Activated T-cell treated with anti-CD3 and anti-CD28 coated beads for 24 hours (primary cell): ENCODE measurements at places on chromosomes 5 and 9.

GRCh38 chr5:77103457-77103856, 16.4 kb upstream of the ZBED3 start:
- DNase-seq, result no peak

- no peak for DNase-seq
Measured at GRCh38 chr5:35233601-35234000, 3.3 kb upstream of the PRLR start.

GRCh38 chr5:127011153-127011552, 19.2 kb downstream of the MARCHF3 start:
- no peak for DNase-seq

DNA sequence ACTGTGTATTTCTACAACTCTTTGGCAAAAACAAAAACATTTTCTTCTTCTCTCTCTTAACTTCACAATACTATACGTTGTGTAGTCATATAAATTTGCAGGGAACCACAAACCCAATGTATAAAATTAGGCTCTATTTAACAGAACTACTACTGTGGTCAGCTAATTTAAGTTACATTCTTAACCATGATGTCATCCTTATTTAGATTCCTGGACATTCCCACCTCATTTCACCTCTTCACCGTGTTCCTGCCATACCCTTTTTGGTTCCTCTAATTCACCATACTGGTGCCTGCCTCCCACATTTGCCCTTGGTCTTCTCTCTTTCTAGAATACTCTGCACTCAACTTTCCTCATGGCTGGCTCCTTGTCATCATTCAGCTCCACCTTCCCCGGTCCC, 75.7 kb upstream of the SH3GL2 start:
- no peak for DNase-seq

DNA sequence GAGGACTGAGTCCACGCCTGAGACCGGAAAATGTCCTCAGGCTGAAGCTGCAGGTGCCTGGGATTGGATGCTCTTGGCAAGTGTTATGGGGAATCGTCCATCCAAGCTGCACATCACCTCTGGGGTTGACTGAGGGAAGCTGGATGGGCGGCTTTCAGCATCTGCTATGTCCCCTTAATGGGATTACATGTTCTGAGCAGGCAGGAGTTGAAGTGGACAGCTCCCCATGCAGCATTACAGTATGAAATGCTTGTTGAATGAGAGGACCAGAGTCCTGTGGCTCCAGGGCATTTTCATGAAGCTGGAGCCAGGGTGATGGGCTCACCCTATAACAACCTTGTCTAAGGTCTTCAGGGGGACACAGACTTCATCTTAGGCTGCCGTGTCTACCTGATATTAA, 270.9 kb downstream of the HSPA4 start:
- DNase-seq, result no peak

DNA sequence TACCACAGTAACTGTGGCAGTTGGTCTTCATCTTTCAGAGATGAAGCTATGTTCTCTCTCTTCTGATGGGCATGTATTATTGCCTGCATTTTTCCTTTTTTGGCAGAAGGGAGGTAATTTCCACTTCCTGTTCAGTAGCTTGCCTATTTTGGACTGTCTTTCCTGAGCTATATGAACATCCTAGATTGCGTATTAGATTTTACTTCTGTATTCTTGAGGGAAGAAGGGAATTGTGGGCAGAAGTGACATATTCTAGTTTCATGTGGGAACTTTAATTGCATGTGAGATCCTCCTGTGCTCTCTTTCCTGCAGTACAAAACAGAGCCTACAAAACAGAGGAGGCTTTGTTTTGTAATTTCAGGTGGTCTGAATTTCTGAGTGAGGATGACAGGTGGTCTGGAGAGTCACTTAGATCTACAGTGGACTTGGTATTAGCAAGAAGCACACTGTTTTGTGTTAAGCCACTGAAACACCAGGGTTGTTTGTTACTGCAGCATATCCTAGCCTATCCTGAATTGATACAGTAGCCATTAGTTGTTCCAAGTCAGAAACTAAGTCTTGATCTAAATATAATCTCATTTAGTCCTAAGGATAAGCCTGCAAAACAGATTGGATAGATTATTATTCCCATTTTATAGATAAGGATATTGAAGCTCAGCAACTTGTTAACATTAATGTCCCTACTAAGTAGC, 68.1 kb downstream of the AOPEP start:
- no peak for DNase-seq

GRCh38 chr9:91182429-91183225, 179.1 kb downstream of the AUH start:
- no peak for DNase-seq

DNA sequence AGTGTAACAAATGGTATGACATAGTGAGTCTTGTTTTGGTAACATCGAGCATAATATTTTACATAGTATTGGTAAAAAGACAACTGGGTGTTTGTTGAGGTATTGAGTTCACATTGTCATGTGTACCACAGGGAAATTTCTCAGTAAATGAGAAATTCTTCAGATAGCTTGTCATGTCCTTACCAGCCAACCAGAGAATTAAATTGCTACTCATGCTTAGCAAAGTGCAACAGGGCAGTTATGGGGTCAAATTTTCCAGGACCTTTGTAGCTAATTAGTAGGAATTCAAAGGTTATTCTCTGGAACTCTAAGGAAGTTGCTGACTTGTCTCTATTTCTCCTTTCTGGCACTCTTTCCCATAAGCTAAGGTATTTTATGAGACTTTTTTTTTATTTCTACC, 595.7 kb downstream of the EFNA5 start:
- no peak for DNase-seq

- DNase-seq, result no peak
Measured at GRCh38 chr9:133375116-133375723, 640 bp downstream of the SURF4 start.

GRCh38 chr9:69546265-69546664, 125.9 kb downstream of the APBA1 start:
- no peak for DNase-seq

DNA sequence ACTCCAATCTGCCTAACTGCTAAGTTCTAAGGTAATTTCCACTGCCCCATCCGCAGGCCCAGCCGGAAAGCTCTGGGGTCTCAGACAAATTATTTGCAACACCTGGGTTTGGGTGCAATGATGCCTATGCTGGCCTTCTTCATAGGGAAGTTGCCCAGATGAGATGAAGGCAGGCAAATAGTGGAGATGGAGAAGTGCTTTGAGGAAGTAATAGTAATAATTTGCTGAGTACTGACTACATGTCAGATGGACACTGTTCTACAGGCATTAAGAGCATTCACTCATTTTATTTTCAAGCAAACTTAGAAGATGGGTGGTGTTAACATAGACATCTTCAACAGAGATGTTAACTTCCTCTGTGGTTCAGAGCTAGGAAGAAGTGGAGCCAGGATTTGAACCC, 3.8 kb downstream of the PCDH12 start:
- no peak for DNase-seq

DNA sequence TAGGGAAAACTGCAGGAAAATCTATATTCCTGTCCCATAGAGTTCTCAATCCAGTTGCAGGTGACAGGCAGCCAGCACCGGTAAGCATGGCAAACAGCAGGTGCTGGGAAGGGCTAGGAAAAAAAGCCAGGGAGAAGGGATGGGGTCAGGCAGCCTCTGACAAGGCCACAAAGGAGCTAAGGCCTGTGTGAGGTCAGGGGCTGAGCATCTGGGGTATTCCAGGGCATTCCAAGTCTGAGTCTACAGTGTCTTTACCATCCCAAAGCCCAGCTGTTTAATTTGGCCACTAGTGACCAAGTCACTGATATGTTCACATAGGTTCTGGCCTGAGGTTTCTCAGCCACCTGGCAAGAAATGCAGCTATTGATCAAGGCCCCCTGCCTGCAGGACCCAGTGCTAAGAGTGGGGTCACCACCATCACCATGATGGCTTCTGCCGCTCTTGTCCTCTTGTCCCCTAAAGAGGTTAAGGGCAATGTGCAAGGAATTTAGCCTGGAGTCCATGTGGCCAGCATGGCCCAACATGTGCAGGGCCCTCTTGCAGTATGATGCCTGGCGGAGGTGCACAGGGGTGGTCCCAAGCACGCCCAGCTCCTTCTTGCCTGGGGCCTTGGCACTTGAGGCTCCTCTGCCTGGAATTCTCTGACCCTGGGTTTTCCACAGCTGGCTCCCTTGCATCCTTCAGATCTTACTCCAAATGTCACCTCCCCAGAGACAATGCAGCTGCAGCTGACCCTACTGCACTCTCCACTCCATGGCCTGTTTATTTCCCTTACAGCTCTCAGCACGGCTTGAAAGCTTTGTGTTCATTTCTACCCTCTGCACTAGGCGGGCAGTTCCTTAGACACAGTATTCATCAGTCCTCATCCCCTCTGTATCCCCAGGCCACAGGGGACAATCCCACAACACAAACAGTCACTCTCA, 213.1 kb downstream of the MSX2 start:
- no peak for DNase-seq

GRCh38 chr9:131732636-131733289, 7.1 kb downstream of the RAPGEF1 start:
- no peak for DNase-seq

- DNase-seq, result no peak
Measured at GRCh38 chr5:55393501-55394175, 85.8 kb downstream of the MTREX start.

- DNase-seq, result no peak
Measured at GRCh38 chr9:129075996-129076639, 4.8 kb upstream of the DOLPP1 start.

GRCh38 chr5:141508798-141509611, 20.1 kb downstream of the PCDHGC5 start:
- no peak for DNase-seq

DNA sequence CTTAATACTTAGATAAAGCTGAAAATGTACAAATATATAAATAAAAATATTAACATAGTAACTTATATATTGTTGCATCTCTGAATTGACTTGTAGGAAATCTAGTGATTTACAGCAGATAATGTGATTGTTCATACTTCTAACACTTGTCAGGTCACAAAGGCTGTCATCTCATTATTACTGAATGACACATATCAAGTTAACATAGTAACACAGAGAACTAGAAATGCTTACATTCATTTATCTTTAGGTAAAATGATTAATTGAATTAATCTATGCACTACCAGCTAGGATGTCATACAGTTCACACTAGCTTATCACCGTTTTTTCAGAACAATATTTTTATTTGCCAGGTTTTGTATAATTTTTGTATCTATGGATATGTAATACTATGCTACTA, 189.8 kb upstream of the SH3GL2 start:
- no peak for DNase-seq

- no peak for DNase-seq
Measured at GRCh38 chr5:14178091-14178490, 34.9 kb downstream of the TRIO start.

GRCh38 chr9:106916466-106917235, 53.7 kb downstream of the ZNF462 start:
- DNase-seq, result no peak

- DNase-seq, result no peak
Measured at GRCh38 chr9:78383130-78383529, 86.2 kb downstream of the PSAT1 start.

DNA sequence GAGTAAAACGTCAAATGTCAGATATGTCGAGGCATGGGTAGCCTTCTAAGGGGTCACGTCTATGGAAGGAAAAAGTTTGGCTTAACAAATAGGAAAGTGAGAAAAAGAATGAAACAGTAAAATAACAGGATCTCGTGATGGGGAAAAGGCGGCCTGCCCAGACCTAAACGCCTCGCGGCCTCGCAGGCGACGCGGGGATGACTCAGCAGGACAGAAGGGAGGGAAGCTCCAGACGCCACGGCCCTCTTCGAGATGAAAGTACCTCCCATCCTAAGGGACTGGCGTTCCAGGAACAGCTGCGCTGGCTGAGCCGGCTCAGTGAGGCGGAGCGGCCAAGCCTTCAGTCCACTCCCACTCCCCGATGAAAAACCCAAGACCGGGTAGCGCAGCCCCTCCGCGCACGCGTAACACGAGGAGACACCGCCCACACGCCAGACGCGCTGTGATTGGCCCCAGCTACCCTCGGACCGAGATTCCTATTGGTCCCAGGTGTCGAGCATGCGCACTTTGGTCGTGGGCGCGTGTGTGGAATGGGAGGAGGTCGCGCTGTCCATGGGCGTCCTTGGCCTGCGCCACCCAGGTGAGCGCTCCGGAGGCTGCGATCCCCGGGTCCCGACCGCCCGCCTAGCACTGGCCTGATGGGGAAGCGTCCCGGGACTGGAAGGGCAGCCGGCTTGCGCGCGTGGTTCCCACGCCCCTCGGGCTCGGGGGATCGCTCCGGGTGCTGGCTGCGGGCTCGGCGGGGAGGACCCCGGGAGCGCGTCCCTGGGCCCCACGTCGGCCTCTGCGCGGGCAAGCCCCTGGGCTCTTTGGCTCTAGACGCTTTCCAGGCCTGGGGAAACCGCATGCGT, 588.5 kb downstream of the MTRR start:
- DNase-seq, result peak; percentile 82

GRCh38 chr5:150650021-150651006, 9.9 kb downstream of the SYNPO start:
- no peak for DNase-seq

DNA sequence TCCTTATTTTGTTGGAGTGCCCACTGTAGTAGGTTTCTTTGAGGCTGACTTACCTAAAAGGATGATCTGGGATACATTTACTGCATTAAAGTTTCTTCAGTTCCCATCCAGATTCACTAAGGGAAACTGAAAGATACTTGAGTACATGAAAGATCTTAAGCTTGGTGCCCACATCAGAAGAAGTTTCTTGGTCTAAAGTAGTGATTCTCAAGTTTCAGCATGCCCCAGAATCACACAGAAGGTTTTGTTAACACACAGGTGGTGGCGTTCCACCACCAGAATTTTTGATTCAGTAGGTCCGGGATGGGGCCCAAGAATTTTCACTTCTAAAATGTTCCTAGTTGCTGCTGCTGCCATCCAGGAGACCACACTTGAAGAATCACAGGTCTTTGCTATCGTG, 171.0 kb downstream of the ZNF462 start:
- no peak for DNase-seq

- no peak for DNase-seq
Measured at GRCh38 chr5:94675965-94676618, 57.6 kb downstream of the SLF1 start.

GRCh38 chr9:128190516-128191405, 611 bp downstream of the CIZ1 start:
- no peak for DNase-seq

GRCh38 chr5:180438785-180439780, 55.1 kb upstream of the CNOT6 start:
- no peak for DNase-seq

- no peak for DNase-seq
Measured at GRCh38 chr5:141298376-141298775, 5.5 kb downstream of the SLC25A2 start.

DNA sequence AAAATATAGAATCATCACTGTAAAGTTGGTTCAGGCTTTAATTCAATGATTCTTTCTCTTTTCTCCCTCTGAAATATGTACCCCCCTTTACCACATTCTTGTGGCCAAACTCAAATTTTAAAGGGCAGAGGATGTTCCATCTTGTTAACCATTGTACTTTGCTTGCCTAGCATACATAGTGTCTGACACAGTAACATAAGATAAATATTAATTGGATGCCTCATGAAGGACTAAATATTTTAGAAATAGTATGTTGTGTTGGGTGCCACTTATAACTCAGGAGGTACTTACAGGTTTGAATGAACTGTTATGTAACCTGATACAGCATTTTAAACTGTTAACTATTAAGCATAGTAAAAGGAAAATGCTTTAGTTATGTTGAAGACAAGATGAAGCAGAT, 71.5 kb downstream of the NIPBL start:
- no peak for DNase-seq

- no peak for DNase-seq
Measured at GRCh38 chr9:26779062-26779461, 113.5 kb downstream of the CAAP1 start.

GRCh38 chr5:1793301-1793740, 6.3 kb downstream of the MRPL36 start:
- DNase-seq, result peak; percentile 32
